ENCODE measurements at places on chromosomes 4 and X.
A peak's percentile ranks its signal among the peaks of the same experiment; 100 is the strongest.

GRCh38 chrX:112820364-112821268 lies 20.0 kb downstream of the AMOT start:
- DNase-seq: no peak

- DNase-seq: no peak
These were observed 1.3 kb upstream of the INTU start for GRCh38 chr4:127631420-127631819.

DNA sequence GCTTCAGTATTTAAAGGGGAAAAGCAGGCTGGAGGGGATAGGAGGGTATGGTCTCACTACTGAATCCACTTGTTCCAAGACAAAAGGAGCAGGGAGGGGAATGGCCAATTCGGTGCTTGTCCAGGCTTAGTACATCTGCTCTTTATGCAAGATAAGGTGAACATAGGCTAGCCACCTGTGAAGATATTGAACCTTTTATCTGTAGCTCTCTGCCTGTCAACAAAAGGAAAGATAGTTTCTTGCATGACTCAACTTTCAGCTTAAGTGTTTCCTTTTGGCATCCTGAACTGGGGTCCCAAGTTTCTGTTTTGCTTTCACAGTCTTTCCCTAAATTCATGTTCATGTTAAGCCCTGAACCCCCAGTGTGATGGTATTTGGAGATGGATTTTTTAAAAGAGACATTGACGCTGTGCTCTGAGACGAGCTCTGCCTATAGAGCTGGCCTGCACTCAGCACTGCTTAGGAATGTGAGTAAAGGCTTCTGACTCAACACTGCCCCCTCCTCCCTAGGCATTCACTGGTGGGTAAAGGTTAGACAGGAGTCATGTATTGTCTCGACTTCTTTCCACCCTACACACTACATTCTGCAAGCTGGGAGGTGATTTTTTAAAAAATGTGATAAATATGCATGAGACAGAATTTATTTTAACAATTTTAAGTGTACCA lies 28.2 kb downstream of the FAM149A start:
- DNase-seq: no peak

DNA sequence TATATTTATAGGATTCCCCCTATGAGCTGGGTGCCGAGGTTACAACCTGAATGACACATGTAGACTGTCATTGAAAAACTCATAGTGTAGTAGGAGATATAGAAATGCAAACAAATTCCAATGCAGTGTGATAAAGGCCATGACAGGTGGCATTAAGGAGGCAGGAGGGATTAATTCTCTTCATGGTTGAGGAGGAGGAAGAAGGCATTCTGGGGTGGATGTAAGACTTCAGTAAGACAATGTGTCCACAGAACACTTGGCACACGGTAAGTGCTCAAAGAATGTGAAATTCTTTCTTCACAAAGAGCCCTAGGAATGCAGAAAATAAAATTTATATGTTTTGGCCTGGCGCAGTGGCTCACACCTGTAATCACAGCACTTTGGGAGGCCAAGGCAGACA lies 136.5 kb downstream of the RBM47 start:
- no peak for DNase-seq

DNA sequence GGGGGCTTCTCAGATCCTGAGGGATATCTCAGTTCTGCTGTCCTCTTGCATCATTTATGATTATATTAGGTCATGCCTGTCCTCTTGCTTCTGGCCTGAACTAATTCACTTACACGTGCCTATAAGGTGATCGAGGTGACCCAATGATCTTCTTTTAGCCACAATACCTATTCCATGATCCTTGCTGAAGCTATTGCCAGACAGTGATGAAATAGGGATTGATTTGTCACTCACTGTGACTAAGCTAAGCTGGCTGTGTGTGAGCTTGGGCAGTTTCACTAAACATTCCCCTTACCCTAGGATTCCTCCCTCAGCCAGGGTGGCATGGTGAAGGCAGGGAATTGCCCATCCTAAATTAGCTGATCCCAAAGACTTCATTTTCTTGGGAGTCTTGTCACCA lies 19.0 kb downstream of the HADH start:
- DNase-seq: no peak

- DNase-seq: no peak
These were observed 38.1 kb upstream of the NOCT start for GRCh38 chr4:138977524-138977923.

DNA sequence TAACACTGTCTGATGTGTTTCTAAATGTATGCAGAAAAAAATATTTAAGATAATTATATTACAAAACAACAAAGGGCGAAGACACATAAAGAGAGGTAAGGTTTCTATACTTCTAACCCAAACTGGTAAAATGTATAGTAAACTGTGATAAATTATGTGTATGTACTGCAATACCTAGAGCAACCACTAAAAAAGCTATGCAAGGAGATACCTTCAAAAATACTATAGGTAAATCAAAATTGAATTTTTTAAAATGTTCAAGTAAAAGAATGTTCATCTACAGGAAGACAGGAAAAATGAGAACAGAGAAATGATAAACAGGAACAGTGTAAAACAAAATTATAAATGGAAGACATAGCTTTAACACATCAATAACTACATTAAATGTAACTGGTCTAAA lies 27.3 kb upstream of the RAI2 start:
- DNase-seq: no peak

DNA sequence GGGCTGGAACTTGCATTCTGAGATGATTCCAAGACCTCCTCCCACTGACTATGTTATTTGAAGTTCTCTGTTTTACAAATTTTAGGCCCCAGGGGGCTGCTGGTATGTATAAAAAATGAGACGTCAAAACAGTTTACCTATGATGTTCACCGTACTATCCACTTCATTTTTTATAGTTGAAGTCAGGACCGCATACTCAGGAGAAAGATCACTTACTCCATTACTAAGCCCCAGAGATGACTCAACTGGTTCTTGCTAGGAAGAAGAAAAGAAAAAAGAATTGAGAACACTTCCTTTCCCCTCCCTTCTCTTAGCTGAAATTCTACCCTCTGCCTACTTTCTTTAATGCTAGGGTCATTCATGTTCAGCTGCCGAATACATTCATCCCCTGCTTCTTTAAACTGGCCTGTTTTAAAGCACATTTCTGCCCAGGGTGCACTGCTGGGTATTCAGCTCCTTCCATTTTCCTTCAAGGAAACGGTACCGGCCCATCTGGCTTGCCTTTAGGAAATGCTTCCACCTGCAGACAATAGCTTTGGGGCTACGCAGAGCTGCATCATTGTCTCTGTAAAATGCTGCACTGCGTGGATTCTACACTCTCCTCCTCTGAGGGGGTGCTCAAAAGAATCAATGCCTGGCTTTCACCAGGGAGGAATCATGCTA lies 66.2 kb downstream of the IRF2 start:
- no peak for DNase-seq

- peak; percentile 31 for DNase-seq
These were observed 672 bp downstream of the LONRF3 start for GRCh38 chrX:118974908-118975671.

DNA sequence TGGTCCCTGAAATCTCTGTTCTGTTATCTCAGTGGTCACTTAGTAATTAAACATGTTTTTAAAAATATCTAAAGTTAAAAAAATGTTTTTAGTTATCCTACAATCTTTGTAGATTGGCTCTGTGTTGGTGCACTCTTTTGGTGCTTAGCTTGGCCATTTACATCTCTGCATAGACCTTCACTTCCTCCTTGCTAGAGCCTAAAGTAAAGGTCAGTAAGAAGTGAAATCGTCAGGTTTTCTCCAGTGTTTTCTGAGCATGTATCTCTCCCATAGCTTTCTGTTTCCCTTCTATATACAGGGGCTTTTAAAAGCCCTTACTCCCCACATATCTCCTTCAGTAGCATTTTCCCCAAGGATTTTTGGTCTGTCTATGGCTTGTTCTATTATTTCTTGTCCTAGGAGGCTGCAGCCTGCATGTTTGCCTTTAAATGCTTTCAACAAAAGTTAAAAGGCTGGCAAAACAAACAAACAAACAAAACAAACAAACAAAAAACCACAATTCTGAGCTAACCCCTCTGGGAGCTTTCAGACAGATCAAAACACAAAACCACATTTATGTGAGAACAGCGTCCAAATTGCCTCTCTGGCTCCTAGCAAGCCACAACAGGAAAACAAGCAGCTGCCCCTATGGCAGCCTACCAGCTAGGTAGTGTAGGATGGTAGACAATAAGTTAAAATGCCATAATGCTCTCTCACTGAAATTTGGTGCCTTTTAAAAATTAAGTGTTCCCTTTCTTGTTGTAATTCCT lies 27.3 kb upstream of the GPRASP2 start:
- DNase-seq: no peak
